G401 (cell line): ENCODE measurements at places on chromosomes 13 and 19. TPM values are rescaled to one million over a fixed set of nuclear protein-coding genes. Genes with fewer than 3 reads are reported as not detected.

- no peak for DNase-seq
Measured at GRCh38 chr19:14412996-14413692, 6.0 kb downstream of the DDX39A start.

DNA sequence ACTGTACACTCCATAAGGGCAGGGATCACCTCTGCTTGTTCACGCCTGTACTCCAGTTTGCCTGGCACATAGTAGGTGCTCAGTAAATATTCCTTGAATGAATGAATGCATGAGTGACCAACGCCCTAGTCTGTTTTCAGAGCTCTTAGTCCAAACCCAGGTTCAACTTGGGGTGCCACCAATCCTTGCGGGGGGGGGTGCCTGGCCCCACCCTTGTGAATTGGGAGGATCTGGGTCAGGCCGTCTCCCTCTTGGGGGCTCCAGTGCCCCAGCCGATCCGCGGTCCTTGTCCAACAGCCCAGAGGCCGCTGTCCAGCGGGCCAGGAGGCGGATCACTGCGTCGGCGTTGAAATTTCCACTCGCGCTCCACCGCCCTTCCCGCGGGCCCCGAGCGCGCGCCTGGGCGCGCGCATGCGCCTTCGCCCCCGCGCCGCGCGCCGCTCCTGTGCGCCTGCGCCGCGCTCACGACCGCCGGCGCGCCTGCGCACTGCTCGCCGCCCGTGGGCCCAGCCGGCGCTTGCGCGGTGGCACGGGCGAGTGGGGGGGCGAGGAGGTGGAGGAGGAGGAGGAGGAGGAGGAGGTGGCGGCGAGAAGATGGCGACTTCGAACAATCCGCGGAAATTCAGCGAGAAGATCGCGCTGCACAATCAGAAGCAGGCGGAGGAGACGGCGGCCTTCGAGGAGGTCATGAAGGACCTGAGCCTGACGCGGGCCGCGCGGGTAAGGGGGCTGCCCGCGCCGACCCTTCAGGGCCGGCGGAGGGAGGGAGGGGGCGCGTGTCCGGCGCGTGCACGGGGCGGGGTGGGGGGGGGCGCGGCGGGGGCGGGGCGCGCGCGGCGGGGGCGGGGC is at the start of gene CRTC1:
TSS of gene CRTC1 (plus strand) at position 572 of the 849 bp plus-strand sequence. CDS start at position 595, 23 bp downstream.
- DNase-seq = peak; percentile 72

GRCh38 chr19:29587518-29587986 is 18.5 kb upstream of the POP4 start:
- DNase-seq = no peak

DNA sequence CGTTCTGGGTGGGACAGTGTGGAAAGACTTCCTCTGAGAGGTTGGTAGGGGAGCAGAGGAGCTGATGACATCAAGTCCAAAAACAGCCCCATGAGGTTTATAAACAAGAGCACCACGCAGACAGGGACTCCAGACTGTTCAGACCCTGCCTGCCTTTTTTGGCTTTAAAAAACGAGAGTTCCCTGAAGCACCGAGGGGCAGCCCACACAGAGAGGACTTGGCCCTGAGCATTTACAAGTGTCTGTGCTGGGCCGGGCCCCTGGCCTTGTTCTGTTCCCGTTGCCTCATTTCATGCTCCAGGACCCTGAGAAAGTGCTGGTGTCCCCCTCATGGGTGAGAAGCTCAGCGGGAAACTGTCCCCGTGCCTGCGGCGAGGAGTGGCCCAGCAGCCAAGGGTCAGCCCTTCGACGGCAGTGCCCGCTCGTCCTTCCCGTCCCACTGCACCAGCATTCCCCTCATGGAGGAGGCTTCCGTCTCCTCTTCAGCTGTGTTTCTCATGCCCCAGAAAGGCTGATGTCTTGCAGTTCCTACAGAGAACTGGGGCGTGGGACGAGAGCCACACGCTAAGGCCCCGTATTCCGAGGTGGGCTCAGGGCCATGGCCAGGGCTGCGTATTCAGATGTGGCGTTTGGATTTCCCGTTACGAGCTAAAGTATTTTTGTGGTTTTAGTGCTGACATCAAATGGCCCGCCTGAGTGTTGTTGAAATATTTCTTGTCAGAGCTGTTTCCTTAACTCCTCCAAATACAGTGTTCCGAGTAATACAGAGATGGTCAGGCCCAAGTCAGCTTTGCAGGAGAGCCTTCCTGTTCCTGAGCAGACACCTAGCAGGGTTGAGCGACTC is 93.5 kb downstream of the ATP11A start:
- no peak for DNase-seq

Gene IRGC
- total RNA-seq = not detected in 2 replicates

Gene TBC1D17
- total RNA-seq = 6.5 and 7.6 TPM in 2 replicates

DNA sequence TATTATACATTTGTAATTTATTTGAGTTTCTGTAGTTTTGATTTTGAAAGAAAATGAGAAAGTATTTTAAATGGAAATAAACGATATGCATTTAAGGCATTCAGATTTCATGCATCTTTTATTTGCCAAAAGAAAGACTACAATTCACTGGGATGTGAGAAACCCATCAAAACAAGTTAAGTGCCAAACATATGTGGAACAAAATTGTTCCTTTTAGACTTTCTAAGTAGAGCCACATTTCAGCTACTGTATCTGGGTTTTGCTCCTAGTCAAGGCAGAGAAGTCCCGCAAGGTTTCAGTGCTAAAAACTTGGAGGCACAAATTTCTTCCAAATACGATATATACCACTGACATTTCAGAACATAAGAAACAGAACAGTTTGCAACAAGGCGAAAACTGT is 1191.9 kb downstream of the SLITRK5 start:
- DNase-seq = no peak

DNA sequence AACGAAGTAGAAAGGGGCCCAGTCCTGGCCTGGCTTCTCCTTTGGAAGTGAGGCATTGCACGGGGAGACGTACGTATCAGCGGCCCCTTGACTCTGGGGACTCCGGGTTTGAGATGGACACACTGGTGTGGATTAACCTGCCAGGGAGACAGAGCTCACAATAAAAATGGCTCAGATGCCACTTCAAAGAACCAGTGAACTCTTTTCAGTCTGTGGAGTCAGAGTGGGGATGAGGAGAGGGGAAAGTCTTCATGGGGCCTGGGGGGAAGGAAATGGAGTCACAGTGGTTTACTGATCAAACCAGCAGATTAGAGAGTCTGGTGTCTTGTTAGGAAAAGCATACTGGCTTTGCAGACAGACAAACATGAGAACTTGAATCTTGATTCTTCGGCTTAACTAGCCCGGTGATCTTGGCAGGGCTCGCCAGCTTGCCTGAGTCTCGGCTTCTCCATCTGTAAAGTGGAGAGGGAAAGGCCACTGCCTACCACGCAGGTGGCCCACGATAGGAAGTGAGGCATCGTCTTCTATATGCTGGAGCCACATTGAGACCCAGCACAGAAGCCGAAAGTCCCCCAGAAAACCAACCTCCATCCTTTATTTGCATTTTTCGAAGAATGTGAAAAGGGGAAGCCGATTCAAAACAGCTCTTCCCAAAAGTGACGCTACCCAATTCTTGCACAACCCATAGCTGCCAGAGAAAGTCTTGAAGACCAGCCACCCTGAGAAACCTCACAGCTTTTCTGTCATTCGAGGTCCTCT is at the start of gene FFAR1:
TSS of gene FFAR1 (plus strand) at position 732 of the 759 bp plus-strand sequence. CDS start 3,650 bp downstream, outside the sequence.
- no peak for DNase-seq

DNA sequence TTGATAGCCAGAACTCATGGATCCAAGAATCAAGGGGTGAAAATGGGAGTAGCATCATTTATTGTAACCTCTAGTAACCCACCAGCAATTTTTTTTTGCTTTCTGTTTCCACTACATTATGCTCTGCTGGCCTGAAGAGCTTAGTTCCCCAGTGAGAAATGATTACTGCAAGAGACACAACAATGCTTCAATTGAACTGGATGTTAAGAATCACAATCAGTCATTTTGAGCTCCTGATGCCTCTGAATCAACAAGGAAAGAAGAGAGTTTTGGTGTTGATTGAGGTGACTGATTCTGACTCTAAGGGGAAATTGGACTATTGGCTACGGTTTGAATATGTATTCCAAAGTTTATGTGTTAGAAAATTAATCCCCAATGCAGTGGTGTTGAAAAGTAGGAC is 1084.4 kb downstream of the SLITRK1 start:
- DNase-seq = no peak

Gene GJB6
- not detected in 2 replicates for total RNA-seq

Gene ADAMTSL5
- 0.62 and 2.1 TPM in 2 replicates for total RNA-seq

- DNase-seq = no peak
Measured at GRCh38 chr19:2259336-2259735, 3.1 kb upstream of the JSRP1 start.

Gene DNAAF3
- 25.2 and 37.7 TPM in 2 replicates for total RNA-seq

Gene GNG7
- 7.3 and 9.2 TPM in 2 replicates for total RNA-seq

DNA sequence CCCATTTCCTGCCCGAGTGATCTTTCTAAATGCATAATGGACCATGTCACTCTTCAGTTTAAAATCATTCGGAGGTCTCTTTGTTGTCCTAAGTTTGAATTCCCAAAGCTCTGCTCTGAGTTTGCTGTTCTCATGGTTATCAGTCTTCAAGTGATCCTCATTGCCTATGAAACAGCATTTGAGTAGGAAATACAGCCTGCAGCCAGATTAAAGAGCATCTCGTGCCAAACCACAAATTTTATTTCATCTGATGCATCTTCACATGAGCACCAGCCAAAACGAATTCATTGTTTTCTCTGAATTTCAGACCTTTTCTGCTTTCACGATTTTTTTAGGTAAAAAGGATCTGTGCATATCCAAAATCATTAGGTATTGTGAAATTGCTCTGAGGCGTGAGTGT is 299.6 kb downstream of the TDRD3 start:
- no peak for DNase-seq

GRCh38 chr13:28734906-28735305 is 16.1 kb upstream of the SLC46A3 start:
- DNase-seq = no peak

Gene ALOX5AP
- not detected in 2 replicates for total RNA-seq

DNA sequence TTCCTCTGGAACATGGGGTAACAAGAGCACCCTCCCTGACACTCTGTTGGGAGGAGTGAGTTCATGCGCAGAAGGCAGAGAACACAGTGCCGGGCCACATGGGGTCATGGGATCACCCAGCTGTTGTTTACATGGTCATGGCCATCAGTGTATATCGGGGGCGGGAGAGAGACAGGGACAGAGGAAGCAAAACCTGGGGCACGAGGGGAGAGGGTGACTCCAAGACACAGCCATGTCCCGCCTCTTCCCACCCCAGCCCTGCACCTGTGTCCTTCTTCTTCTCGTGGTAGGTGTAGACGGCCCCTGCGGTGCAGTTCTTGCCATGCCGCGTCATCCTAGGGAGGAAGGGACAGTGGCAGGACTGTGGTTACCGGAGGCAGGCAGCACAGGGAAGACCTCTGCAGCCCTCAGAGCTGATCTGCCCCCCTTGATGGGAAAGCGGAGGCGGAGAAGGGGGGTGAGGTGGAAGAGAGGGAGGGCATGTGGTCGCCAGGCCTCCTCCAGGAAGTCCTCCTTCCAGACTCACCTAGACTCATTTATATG is 19.9 kb downstream of the NOSIP start:
- no peak for DNase-seq

Gene IFNL1
- total RNA-seq = not detected in 2 replicates

Gene CEACAM7
- total RNA-seq = not detected in 2 replicates
